Activated CD4-positive, alpha-beta T cell treated with anti-CD3 and anti-CD28 coated beads for 24 hours (primary cell): ENCODE measurements at places on chromosomes 3 and 15.

- DNase-seq, result no peak
Measured at GRCh38 chr15:92805080-92805690, 94.9 kb upstream of the CHD2 start.

GRCh38 chr3:119227070-119227850 is 13.4 kb downstream of the B4GALT4 start:
- DNase-seq, result no peak

- no peak for DNase-seq
Measured at GRCh38 chr3:1269808-1270207, 177.0 kb downstream of the CNTN6 start.

GRCh38 chr3:52880474-52880873 is 16.9 kb downstream of the STIMATE start:
- DNase-seq, result no peak

DNA sequence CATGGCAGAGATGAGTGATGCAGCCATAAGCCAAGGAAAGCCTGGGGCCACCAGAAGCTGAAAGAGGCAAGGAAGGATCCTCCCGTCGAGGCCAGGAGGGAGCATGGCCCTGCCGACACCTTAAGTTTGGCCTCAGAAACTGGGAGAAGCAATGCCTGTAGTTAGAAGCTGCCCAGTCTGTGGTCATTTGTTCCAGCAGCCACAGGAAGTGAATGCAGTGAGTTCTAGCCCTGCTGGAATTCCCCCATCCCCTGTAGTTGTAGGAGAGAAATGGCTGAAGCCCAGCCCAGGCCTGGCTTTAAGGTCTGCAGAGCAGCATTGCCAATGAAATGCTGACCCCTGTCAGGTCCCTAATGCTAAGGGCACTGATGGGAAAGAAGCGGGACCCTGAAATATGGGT is 12.2 kb upstream of the CHSY1 start:
- no peak for DNase-seq

DNA sequence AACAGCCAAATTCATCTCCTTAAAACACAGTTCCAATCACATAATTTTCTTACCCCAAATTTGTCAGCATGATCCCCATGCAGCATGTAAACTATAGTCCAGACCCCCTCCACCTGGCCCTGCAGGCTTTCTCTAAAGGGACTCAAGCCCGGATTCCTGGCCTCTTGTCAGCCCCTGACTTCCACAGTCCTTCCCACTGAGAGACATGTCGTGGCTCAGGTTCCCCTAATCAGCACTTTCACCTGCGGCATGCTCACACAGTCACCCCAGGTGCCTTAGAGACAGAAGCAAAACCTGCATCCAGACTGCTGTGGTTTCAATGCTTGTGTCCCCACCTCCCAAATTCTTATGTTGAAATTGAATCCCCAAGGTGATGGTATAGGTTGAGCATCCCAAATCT is 372.7 kb upstream of the ATP10A start:
- DNase-seq, result no peak

DNA sequence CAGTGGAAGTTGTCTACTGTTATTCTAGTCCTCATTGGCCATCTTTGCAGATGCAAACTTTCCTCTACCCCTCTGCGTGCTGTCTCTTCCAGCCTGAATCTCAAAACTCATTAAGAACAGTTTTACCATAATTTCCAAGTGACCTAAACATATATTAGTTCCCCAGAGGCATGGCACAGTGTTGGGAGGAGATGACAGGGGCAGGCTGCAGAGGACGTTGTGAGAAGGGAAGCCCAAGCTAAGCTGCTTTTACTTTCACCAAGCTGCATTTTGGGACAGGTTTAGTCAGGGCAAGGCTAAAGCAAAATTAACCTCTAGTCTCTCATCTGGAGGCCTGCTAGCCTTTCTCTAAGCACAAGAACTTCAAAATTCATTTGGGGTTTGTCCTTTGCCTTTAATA is 318.6 kb upstream of the SATB1 start:
- no peak for DNase-seq

- no peak for DNase-seq
Measured at GRCh38 chr3:120203016-120203415, 82.0 kb downstream of the GPR156 start.

DNA sequence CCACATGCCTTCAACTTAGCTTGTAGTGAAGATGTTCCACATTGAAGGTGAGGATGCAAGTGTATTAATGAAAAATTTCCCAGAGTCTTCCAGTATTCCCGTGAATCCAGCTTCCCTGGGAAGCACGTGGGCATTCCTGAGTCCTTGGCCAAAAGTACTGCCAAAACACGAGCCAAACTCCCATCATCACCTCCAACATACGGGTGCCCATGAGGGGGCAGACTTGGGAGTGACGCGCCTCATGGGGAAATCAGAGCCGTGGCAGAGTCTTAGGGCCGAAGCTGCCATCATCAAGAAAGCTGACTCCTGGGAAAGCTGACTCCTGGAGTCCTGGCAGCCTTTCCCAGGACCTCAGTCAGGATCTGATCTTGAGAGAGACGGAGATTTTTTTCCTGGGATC is 20.1 kb upstream of the TM2D3 start:
- no peak for DNase-seq

DNA sequence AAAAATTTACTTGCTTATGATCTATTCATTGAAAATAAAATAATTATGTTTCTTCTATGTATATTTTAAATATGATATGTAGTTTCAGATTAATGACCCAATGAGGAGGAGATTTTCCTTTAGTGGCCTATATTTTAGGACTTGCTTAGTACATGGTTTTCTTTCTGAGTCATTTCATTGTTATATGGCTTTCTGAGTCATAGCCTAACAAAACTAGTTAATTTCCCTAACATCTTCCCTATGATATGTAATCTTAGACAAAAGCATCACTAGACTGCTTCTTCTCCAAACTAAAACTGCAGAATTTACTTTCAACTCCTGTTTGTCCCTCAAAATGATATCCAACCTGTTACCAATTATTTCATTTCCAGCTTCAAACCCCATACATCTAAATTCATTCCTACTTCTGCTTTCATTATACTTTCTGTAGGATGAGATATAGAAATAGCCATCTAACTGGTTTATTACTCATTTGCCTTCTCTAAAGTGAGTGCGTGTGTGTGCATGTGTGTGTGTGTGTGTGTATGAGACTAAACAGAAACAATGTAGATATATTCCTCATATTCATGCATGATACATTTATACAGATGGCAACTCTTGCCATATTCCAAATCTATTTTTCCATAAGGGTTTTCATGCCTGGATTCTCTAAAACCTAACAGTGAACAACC is 915.0 kb upstream of the GBE1 start:
- no peak for DNase-seq

DNA sequence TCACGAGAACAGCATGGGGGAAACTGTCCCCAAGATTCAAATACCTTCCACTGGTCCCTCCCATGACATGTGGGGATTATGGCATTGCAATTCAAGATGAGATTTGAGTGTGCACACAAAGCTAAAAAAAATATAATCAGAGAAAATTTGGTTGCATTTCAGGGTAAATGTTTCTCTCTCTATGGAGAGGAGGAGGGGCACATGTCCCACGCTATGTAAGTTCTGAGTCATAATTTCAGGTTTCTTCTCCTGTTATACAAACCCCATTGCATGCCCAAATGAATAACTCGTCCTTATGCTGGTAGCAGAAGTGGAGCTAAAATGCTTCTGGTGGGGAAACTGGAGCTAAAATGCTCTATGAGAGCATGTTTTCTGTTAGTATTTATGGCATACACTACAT is 209.7 kb upstream of the DCBLD2 start:
- no peak for DNase-seq

DNA sequence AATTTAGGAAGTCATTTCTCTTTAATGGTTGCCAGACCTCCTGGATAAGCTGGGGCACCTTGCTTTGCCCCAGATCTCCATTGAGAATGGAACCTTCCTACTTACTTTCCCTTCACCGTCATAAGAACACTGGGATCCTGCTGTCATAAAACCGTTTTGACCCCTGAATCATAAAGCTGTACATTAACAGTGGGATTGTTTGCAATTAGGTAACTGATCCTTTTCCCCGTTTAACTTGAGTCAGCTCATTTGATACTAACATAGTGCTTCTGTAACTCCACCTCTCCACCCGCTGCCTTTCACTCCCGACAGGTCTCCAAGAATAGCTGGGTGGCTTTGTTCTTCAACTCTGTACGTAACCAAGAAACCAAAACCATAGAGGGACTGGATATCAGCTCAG is 308.2 kb upstream of the WNT5A start:
- no peak for DNase-seq

DNA sequence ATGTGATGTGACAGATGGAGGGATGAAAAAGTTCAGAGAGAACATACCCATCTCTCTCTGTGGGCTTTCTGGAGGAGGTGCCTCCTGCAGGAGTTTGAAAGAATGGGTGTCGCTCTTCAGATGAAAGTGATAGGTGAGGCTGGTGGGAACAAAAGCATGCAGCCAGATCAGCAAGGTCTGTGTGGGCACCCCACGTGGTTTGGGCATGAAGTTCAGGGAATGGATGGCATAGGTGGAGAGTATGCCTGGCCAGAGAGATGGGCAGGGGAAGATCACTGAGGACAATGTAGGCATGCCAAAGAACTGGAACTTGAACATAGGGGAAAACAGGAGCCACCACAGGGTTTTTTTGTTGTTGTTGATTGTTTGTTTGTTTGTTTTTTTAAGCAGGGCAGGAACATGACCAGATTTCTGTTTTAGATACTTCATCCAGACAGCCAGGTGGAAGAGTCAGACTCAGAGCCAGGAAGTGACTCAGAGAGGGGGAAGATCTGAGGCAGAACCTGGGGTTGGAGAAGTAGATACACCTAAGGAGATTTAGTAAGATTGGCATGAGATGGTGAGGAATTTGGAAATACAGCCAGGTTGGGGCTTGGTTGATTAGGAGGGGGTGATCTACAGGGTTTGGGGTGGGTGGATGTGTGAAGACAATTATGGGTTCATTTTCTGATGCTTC is 64.8 kb upstream of the CLSTN2 start:
- no peak for DNase-seq

DNA sequence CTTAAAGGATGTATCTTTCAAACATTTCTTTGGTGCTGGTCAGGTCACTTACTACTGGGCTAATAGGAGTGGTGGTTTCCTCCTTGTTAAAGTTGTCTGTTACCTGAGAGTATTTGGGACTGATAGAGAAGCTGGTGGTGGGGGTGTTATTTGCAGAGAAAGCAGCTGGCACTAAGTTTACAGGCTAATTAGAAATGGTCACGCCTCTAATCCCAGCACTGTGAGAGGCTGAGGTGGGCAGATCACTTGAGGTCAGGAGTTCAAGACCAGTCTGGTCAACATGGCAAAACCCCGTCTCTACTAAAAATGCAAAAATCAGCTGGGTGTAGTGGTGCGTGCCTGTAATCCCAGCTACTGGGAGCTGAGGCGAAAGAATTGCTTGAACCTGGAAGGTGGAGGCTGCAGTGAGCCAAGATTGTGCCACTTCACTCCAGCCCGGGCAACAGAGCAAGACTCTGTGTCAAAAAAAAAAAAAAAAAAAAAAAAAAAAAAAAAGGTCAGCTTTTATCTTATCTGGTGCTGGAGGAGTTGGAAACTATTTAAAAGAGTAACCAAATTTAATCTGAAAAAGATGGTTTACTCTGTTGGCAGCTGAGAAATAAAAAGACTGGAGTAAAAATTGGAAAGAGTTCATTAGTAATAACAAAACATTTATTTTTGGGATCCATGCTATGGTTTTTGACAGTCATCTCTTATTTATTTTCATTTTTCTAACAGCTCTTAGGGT is 332.6 kb downstream of the PTPRG start:
- no peak for DNase-seq

DNA sequence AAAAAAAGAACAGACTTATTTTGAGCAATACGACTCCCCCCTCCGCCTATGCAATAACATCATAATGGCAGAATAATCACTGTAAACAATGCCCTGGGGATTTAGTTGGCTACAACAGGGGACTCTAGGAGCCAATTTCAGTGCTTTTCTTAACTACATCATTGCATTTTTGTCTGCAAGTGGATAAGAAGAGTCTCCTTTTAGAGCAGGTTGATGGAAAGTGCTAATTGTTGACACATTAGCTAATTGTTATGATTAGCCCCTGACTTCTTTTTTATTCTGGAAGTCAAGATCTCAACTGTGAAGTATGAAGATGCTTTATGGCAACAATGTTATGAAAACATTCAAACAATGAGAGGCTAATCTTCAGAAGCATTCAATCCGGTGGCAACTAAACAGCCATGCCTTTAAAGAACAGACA is 121.2 kb downstream of the MECOM start:
- no peak for DNase-seq

DNA sequence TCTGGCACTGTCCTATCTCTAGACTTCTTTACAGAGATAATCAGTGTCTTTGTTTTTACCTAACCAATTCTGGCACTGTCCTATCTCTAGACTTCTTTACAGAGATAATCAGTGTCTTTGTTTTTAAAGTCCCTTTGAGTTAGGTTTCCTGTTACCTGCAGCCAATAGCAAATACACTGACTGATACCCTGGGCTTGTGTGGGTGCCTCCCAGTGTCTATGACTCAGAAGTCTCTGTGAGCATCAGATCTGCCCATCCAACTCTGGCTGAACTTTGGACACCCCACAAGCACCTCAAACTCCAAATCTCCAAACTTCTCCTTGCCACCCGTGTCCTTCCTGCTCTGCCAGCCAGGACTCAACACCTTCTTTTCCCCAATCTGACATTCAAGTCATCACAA is 30.4 kb downstream of the SLC41A3 start:
- no peak for DNase-seq

GRCh38 chr3:25273582-25274171 is 154.4 kb upstream of the RARB start:
- no peak for DNase-seq

DNA sequence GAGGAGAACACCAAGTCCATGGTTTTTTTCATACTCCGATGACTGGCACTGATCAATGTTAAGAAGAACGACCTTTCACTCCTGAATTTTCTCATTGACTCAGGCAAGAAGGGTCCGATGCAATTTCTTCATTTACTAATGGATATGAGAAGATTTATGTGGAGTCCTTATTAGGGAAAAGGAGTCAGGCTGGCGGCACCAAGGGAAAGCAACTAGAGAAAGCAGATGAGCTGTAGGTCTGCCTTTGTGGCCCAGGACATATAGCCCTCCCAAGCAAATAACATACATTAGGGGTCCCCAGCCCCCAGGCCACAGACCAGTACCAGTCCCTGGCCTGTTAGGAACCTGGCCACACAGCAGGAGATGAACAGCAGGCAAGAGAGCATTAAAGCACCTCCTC is 206.8 kb downstream of the KBTBD8 start:
- no peak for DNase-seq

GRCh38 chr15:62254137-62254934 is 89.3 kb upstream of the C2CD4B start:
- peak; percentile 62 for DNase-seq

DNA sequence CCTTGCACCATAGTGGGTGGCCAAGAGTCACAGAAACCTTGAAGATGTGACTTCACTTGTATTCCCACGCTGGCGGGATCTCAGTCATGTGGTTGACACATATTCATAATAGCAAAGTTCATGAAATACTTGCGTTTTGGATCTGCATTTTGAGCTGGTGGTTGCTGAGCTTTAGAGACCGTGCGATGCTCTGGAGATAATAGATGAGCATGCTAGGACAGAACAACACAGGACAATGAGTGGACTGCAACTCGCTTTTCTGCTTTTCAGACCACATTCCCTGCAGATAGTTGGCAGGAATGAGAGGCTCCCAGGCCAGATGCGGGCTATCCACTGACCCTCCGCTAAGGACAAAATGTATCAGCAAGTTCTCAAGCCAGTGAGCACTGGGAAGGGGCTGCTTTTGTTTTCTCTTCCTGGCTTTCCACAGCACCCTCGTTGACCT is 13.8 kb upstream of the STARD5 start:
- no peak for DNase-seq
